ENCODE measurements at places on chromosomes 16 and 17. TPM values are rescaled to one million over a fixed set of nuclear protein-coding genes. Genes with fewer than 3 reads are reported as not detected.

The TEKT5 gene
- 0.74 TPM for total RNA-seq

The SULT1A3 gene
- 8.5 TPM for total RNA-seq

The NUBP2 gene
- 21.1 TPM for total RNA-seq

The OR3A3 gene
- total RNA-seq: not detected

The EXOSC6 gene
- total RNA-seq: 6.1 TPM

The CEP295NL gene
- total RNA-seq: 0.58 TPM

The PLD6 gene
- total RNA-seq: 3.6 TPM

The MRC2 gene
- total RNA-seq: 2.6 TPM

The OSGIN1 gene
- 77.3 TPM for total RNA-seq

The TMEM106A gene
- 5.9 TPM for total RNA-seq

The PRAC2 gene
- total RNA-seq: not detected

The ATP2A3 gene
- 2.1 TPM for total RNA-seq

The XAF1 gene
- 21.8 TPM for total RNA-seq

The KLHL10 gene
- not detected for total RNA-seq

The OR1A1 gene
- total RNA-seq: not detected

The WNT9B gene
- total RNA-seq: 1.2 TPM

The CDR2 gene
- 11.3 TPM for total RNA-seq

The PDPK1 gene
- 21.2 TPM for total RNA-seq

The PERCC1 gene
- not detected for total RNA-seq

The CIBAR2 gene
- total RNA-seq: not detected

The KRTAP3-2 gene
- total RNA-seq: not detected

The EME1 gene
- total RNA-seq: not detected

The DPEP3 gene
- total RNA-seq: not detected

The CSH2 gene
- not detected for total RNA-seq

The CSF3 gene
- not detected for total RNA-seq

The USP43 gene
- total RNA-seq: 10.0 TPM
